ENCODE measurements at places on chromosomes 16 and 17. TPM values are rescaled to one million over a fixed set of nuclear protein-coding genes. Genes with fewer than 3 reads are reported as not detected.

Gene MYLK3
- total RNA-seq = 1.6 TPM

Gene NXN
- total RNA-seq = 106 TPM

Gene CPHXL2
- total RNA-seq = not detected

Gene KRT17
- 232 TPM for total RNA-seq

Gene P2RX5
- total RNA-seq = 0.66 TPM

Gene CCL16
- not detected for total RNA-seq

Gene STAT5A
- total RNA-seq = 11.2 TPM

Gene CENPN
- total RNA-seq = 13.1 TPM

Gene PRKCB
- total RNA-seq = 0.27 TPM

Gene BRICD5
- total RNA-seq = 11.9 TPM

Gene HOXB2
- total RNA-seq = 46.6 TPM

Gene TLCD2
- 8.6 TPM for total RNA-seq

Gene TNFSF12
- 7.7 TPM for total RNA-seq

Gene DHRS7C
- not detected for total RNA-seq

Gene LDAF1
- total RNA-seq = 21.4 TPM

Gene HOXB9
- 34.4 TPM for total RNA-seq

Gene CARD14
- total RNA-seq = 5.4 TPM

Gene TLE7
- total RNA-seq = not detected

Gene IL17C
- total RNA-seq = not detected

Gene CACNG5
- total RNA-seq = not detected

Gene GPRC5C
- total RNA-seq = 44.2 TPM

Gene TLK2
- total RNA-seq = 67.8 TPM

Gene ACBD4
- total RNA-seq = 17.4 TPM

Gene EME1
- 10.3 TPM for total RNA-seq

Gene RAMP2
- total RNA-seq = 19.5 TPM

Gene KRTAP9-2
- total RNA-seq = not detected

Gene HDAC5
- total RNA-seq = 33.4 TPM

Gene ADAMTS18
- total RNA-seq = 7.4 TPM

Gene KRTAP9-4
- not detected for total RNA-seq

Gene NFATC2IP
- 48.7 TPM for total RNA-seq

Gene RRAD
- total RNA-seq = 2.7 TPM

Gene NEUROD2
- total RNA-seq = 0.09 TPM

Gene CDRT15L2
- total RNA-seq = not detected

Gene BCAR1
- 95.9 TPM for total RNA-seq

Gene UNC13D
- 7.7 TPM for total RNA-seq

Gene ZMYND15
- 0.81 TPM for total RNA-seq

Gene SYT17
- 7.4 TPM for total RNA-seq

Gene TAC4
- total RNA-seq = not detected

Gene NPIPB2
- total RNA-seq = 26.8 TPM

Gene CLEC19A
- not detected for total RNA-seq

Gene TBC1D3L
- total RNA-seq = 59.1 TPM

Gene GPR139
- not detected for total RNA-seq

Gene ATPAF2
- total RNA-seq = 30.9 TPM

Gene XYLT2
- 35.3 TPM for total RNA-seq

Gene MSLN
- 5.7 TPM for total RNA-seq

Gene RAB37
- 0.24 TPM for total RNA-seq

Gene SAT2
- total RNA-seq = 80.6 TPM

Gene ELAC2
- total RNA-seq = 69.3 TPM

Gene ARL5C
- total RNA-seq = not detected
